ENCODE measurements at places on chromosomes 12 and 14.

DNA sequence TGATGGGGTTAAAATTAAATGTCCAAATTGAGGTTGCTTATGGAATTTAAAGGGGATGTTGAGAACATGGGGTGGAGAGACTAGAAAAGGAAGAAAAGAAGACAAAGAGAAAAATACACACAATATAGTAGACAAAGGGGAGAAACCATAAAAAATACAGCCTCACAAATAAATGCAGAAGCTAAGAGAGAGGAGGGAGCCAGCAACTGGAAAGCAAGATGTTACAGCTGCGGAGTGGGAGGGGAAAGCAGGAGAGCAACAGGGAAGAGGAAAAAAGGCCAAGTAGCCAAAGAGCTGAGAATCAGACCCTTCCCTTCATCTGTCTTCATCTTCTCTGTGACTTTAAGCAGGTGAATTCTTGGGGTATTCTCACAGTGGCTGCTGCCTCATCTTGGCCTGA lies 39.7 kb upstream of the SMUG1 start:
- DNase-seq = no peak

DNA sequence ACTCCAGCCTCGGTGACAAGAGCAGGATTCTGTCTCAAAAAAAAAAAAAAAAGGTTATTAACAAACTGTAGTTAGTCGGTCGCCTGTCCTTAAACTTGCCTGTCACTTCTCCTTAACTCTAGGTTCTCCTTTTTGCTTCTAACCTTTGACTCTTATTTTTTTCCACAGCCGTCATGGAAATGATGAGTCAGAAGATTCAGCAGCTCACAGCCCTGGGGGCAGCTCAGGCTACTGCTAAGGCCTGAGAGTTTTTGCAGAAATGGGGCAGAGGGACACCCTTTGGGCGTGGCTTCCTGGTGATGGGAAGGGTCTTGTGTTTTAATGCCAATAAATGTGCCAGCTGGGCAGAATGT lies 418 bp upstream of the MYG1 start:
- DNase-seq = peak; percentile 37

DNA sequence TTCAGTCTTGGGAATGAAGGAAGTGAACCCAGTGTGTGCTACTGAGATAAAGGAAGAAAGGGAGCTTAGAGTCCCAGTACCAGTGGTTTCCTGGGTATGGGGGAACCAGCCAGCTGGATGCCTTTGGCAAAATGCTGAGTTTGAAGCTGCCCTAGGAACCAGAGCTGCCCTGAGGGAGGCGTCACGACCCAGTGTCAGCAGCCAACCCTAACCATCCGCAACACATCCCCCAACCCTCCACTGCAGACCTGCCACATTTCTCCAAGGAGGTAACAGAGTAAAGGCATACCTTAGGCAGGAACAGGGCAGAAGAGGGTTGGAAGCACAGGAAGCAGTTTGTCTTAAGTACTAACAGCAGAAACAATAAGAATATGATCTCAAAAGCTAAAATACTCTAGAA lies 28.6 kb downstream of the PRDM4 start:
- no peak for DNase-seq

DNA sequence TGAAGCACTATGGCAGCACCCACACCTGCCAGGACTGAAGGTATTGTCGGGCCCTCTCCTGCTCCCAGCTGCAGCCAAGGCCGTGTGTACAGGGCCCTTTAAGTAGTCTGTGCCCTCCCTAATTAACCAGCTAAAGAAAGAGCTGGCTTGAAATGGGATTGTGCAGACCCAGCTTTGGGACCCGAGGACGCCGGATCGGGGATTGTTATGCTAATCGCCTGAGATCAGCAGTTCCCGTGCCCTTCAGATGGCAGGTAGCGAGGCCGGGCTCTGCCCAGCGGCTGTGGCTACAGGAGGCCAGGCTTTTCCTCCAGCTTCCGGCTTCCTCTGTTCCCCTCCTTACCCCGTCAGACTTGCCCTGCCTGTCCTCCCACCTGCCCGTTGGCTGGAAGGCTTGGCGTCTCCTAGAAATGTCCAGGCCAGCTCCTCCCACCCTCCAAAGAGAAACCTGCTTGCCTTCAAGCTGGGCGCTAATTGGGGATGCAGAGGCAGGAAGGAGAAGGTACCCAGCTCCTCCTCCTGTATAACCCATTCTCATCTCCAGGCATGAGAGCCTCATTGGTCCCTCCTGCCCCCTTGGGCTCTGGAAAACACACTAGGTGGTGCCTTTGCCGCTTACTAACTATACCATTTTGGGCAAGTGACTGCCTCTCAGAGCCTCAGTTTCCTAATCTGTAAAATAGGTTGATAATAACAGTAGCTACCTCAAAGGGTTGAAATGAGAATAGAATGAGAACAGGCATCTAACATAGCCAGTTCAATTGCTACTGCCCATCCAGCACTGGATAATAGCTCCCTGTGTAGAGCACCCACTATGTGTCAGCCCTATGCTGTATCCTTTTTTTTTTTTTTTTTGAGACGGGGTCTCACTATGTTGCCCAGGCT lies 25.8 kb upstream of the MSI1 start:
- DNase-seq = no peak

- no peak for DNase-seq
Observed at GRCh38 chr12:53997204-53998109, 2.5 kb upstream of the HOXC9 start.

- DNase-seq = no peak
Observed at GRCh38 chr14:74614508-74615495, 2.8 kb upstream of the LTBP2 start.

- no peak for DNase-seq
Observed at GRCh38 chr14:63524537-63525155, 18.5 kb downstream of the PPP2R5E start.

DNA sequence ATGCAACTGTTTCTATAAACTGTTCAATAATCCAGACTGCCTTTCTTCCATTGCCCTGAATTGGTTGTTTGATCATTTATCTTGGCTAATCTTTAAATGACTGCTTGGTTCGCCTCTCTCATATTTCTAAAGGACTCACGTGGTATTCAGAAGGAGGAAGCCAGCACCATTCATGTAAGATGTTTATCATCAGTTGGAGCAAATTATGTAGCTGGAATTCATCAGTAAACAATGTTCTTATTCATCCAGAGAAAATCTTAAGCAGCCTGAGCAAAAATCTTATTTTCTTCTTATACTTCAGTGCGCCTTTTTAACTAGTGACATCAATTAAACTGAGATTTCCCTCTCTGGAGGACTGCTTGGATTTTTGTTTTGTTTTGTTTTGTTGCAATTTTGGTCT lies 538.7 kb upstream of the TMEM132C start:
- DNase-seq = no peak

DNA sequence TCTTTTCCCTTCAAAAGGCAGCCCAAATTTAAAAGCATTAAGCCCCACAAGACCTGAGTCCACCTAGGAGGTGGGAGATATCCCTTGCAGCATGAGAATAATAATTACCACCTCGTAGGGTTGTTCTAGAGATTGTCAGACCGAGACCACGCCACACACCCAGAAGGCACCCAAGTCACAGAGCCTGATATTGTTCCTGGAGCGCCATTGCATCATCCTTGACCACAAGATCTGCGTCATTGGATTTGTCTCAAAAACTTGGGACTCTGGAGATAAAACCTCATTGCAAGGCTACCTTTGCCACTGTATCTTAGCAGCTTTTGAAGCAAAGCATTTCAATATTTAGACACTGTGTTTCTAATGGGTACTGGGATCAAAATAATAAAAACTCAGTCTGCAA lies 29.4 kb upstream of the PPP2R5C start:
- DNase-seq = no peak

DNA sequence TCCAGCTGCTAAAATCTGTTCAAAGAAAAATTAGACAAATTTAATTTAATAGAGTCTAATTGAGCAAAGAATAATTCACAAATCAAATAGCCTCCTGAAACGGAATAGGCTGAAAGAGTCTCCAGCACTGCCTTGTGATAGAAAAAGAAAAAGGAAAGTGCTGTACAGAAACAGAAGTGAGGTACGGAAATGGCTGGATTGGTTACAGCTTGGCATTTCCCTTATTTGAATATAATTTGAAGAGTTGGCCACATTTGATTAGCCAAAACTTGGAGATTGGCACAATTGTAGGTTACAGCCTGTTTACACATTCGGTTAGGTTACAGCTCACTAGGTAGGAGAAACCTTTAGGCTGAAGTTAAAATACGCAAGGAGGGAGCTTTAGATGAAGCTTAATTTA lies 24.8 kb upstream of the PCED1B start:
- DNase-seq = no peak

- DNase-seq = no peak
Observed at GRCh38 chr12:10783252-10783651, 19.2 kb downstream of the TAS2R7 start.

- peak; percentile 18 for DNase-seq
Observed at GRCh38 chr14:75559451-75560222, 18.8 kb upstream of the FLVCR2 start.

GRCh38 chr12:11678781-11679180 lies 29.3 kb downstream of the ETV6 start:
- DNase-seq = no peak

DNA sequence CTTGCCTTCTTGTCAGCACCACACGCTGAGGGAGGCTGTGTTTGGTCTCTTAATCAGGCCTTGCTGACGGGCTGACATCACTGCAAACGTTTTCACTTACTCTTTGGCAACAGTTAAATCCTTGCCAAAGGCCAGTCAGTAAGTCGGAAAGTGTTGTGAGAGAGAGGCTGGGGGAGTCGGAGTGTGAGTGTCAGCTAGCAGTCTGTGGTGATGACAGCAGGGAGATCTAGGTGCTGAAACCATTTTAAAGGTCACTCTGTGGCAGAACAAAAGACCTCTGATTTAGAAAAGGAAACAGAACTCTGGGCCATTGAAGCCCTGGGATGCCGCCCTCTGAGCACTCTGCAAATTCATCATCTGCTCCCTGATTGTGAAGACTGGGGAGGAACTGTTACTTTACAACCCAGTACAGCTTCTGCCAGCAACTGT lies 143.5 kb downstream of the PAX9 start:
- DNase-seq = no peak

DNA sequence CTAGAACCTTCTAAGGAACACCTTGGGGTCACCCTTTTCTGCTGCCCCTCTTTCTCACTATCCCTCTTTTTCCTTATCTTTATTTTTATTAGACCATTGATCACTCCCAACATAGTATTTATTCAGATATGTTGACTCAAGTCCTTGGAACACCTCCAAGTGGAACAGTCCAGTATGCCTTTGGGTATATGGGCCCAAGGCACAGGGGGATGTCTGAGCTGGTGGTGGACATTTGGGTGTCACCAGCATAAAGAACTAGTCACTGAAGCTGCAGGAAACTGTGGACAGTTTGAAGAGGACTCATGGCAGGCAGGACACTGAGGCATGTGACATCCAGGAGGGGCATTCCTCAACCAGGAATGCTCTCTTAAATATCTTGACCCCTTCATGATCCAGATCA lies 105.6 kb downstream of the VEZT start:
- DNase-seq = no peak

- DNase-seq = no peak
Observed at GRCh38 chr12:47617476-47617875, 88.4 kb downstream of the RPAP3 start.

GRCh38 chr12:87136330-87136976 lies 880.3 kb upstream of the MGAT4C start:
- DNase-seq = peak; percentile 14

- no peak for DNase-seq
Observed at GRCh38 chr14:104965561-104966231, 12.5 kb downstream of the AHNAK2 start.

- DNase-seq = no peak
Observed at GRCh38 chr12:76237086-76237701, 111.0 kb downstream of the BBS10 start.

GRCh38 chr14:91586410-91586809 lies 76.3 kb upstream of the PPP4R3A start:
- DNase-seq = no peak

GRCh38 chr12:64082866-64083268 lies 139.2 kb downstream of the KICS2 start:
- no peak for DNase-seq

DNA sequence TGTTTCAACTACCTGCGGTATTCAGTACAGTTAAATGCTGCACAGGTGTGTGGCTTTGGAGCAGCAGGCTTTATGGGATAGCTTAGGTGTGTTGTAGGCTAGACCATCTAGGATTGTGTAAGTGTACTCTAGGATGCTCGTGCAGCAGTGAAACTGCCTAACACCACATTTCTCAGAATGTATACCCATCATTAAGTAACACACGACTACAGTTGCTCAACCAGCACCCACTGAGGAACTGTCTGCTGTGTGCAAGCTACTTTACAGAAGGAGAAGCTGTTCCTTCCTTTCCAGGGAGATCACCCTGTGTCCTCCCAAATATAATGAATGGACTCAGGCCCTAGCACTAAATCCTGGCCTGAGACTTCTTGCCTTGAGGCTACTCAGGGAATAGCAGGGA lies 94.8 kb downstream of the SLC24A4 start:
- no peak for DNase-seq

DNA sequence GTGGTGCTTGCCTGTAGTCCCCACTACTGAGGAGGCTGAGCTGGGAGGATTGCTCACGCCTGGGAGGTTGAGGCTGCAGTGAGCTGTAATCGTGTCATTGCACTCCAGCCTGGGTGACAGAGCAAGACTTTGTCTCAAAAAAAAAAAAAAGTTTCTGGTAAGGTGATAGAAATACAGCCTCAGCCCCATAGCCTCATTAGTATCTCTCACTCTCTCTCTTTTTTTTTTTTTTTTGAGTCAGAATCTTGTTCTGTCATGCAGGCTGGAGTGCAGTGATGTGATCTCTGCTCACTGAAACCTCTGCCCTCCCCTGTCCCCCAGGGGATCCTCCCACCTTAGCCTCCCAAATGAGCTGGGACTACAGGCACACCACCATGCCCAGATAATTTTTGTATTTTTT lies 19.2 kb downstream of the MTHFD1 start:
- no peak for DNase-seq

GRCh38 chr12:74624201-74624600 lies 86.6 kb downstream of the ATXN7L3B start:
- no peak for DNase-seq

GRCh38 chr12:19945559-19946435 lies 422.5 kb upstream of the PDE3A start:
- no peak for DNase-seq

DNA sequence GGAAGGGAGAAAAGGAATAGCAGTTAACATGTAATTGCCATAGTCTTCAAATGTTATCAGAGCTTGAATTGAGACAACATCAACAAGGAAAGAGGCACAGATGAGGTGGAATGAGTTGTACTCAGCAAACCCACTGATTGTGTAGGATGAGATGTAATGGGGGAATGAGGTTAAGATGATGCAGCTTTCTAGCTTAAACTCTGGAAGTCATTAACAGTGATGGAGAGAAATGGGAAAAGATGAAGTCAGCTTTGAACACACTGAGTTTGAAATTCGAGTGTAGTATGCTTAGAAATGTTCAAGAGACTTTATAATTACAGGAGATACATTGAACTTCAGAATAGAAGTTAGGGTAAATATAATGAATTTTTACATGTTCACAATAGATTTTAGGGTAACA lies 106.9 kb downstream of the PRKD1 start:
- no peak for DNase-seq

DNA sequence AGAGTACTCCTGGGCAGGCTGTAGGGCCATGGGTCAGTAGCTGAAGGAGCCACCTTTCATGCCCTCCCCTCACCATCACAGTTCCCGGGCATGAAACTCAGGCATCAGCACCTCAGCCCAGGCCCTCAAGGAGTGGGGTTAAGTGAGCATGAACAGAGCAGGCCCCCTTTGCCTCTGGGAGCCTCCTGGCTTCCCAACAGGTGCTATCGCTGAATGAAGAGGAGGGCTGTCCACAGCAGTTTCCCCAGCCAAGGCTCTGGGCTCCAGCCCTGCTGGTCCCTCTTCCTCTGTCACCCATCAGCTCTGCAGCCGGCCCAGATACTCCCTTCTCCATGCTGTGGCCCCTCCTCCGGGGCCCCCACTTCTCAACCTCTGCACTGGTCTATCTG lies 184.3 kb downstream of the ZFP36L1 start:
- no peak for DNase-seq
